CD4-positive, alpha-beta T cell treated with Interferon gamma for 1 hour (primary cell): ENCODE measurements at places on chromosomes 6 and 20.

DNA sequence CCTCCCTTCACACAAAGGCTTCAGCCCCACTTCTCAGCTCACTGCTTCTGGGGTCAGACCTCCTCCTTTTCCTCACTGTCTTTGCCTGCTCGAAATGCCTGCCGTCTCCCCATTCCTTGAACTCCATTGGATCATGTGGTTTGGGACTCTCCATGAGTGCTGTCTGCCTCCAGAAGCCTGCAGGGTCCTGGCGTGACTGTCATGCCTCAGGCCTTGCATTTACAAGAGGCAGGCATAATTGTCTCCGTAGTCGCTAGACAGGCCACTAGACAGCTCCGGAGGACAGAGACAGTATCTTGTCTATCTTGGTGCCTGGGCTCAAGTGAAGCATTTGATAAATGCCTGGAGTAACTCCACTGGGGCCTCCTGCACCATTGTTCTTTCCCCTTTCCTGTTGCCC, 15.3 kb downstream of the PNLDC1 start:
- DNase-seq = no peak

- DNase-seq = no peak
Measured at GRCh38 chr6:110352563-110353262, 5.4 kb downstream of the METTL24 start.

- no peak for DNase-seq
Measured at GRCh38 chr20:48205786-48206185, 420.5 kb upstream of the SULF2 start.

DNA sequence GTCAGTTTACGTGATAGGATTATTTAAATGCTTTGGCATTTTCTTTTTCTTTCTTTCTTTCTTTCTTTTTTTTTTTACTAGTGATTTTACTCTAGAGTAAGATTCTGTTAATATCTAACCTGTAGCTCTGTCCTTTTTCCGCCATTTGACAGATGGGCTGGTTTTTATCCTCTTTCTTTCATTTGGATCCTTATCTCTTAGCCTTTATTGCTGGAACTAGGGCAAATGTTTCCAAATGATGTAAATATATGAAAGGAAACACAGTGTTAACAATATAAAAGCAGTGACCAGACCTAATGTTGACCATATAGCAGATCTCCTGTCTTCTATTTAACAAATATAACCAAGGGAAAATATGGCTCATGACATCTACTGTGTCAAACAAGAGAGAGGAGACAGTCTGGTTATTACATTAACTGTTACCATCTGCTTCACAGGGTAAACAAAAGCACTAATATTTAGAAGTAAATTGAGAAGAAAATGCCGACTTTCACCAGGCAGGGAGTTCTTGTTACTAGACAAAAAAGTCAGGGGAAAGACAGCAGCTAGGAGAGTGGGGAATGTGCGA, 59.8 kb upstream of the GCLC start:
- no peak for DNase-seq

GRCh38 chr6:156695742-156696141, 81.4 kb upstream of the ARID1B start:
- DNase-seq = no peak

DNA sequence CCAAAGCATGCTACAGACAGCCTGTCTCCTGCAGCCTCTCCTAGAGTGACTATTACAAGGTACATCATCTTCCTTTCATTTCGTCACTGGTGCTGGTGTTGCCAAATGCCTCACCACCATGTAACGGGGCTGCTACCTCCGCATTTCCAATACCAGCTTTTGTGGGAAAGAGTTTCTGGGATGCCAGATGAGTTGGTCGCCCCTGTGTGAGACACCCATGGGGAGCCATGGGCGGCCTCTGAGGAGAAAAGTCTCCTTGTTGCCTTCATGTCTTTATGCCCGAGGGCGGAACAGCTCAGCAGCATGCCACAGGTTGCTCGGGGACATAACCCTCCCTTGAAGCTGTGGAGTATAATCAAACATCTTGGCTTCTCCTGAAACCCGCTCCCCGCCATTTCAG, 169.6 kb downstream of the THBS2 start:
- DNase-seq = no peak

DNA sequence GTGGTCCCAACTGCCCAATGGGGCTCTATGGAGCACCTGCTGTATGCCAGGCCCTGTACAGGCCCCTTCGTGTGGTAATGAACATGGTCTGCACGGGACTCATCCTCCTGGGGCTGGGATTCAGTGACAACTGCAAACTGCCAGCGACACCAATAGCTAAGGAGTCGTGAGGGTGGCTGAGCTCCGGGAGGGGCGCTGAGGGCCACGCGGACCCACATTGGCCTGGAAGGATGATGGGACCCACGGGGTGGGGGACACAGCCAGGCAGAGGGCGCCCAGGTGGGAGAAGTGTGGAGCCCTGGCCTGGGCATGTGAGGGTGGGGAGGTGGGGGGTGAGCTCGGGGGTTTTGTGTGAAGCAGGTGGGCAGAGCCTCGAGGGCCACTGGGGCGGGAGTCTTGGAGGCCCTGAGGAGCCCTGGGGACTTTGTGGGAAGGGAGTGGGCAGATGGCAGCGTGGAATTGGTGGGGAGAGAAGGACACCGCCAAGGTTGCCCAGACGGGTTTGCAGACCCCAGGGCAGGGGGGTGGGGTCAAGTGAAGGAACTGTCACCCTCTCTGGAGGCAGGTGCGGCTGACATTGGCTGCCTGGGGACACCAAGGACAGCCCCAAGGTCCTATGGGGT, 22.5 kb downstream of the GATA5 start:
- no peak for DNase-seq

- DNase-seq = no peak
Measured at GRCh38 chr6:82617648-82618047, 254.0 kb downstream of the TPBG start.

DNA sequence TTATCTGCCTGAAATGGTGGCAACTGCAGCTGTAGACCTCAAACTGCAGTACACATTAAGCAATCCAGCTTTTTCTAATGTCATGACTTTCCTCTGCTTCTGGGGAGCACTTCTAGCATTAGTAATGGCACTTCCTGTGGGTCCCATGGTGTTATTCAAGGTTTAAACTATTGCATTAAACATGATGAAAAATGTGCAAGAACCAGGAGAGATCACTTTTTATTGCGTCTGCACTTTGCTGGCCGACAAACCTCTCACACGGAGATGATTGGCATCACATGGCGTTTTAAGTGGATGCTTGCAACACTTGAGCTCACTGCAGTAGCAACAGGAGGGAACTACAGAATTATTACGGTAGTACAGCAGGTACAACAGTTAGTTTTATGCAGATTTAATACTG, 148.4 kb downstream of the HIVEP2 start:
- no peak for DNase-seq

DNA sequence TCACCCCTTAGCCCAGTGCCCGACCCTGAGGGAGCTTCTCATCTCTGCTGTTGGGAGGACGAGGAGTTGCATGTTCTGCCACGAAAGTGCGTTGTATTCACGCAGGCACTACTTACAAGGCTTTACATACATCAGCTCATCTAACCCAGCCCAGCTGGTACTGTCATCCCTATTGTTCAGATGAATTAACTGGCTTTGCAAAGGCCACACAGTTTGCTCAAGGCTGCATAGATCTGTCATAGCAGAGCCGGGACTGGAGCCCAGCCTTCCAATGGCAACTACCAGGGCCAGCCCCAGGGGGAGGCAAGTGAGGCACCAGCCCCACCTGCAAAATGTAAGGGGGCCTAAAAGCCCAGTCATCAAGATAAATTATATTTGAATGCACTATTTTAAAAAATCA, 257.6 kb downstream of the NFATC2 start:
- DNase-seq = no peak

- no peak for DNase-seq
Measured at GRCh38 chr20:21944227-21944626, 238.8 kb downstream of the PAX1 start.

DNA sequence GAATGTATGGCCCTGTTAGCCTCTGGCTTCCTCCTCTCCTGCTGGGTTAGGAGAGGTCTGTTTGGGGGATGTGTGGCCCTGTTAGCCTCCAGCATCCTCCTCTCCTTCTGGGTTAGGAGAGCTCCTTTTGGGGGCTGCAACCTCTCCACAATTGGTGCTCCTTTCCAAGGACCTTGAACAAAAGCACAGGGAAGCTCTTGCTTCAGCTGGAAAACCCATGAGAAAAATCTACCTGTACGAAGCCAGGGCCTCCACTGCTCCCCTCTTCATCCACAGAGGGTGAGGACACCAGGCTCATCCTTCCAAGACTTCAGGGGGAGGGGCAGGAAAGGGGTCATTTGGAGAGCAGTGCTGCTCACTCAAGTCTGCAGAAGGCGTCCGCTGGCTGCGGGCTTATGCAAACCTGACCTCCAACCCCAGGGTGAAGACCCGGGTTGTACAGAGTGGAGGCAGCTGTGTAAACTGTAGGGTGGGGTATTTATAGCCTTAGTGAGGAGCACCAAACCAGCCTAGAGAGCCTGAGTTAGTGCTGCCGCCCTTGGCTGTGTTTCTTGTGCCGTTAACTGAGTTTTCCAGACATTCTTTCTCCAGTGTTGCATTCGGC, 62.1 kb downstream of the SLC24A3 start:
- no peak for DNase-seq

DNA sequence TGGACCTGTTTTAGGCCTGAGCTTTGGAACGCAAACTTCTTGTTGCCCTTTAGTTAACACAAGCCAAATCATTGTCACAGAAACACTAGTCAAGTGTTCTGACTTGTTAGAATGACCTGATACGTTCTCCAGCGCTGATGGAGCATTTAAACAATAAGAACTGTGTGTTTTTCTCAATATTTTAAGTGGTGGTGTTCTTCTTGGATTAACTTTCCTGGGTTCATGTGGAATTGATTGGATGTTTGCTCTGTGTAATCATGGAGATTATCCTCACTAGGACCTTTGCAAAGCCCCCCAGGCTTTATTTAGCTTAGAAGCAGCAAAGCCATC, 1.6 kb downstream of the LRRC1 start:
- DNase-seq = no peak

DNA sequence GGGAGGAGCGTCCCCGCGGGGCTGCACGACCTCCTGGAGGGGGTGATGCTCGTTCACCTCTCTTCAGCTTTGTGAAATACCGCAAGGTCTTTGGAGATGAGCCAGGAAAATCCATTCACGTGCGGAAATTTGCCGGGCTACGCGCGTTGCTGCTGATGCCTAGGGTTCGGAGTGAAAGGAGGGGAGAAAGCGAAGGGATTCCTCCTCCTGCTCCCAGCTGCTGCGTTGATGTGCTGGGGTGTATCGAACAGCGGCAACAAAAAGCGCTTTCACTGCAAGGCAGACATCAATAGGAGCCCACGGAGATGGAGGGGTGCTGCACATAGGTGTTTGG, 391 bp upstream of the B3GAT2 start:
- DNase-seq = no peak

GRCh38 chr20:39356908-39357307, 394.8 kb downstream of the DHX35 start:
- DNase-seq = no peak

DNA sequence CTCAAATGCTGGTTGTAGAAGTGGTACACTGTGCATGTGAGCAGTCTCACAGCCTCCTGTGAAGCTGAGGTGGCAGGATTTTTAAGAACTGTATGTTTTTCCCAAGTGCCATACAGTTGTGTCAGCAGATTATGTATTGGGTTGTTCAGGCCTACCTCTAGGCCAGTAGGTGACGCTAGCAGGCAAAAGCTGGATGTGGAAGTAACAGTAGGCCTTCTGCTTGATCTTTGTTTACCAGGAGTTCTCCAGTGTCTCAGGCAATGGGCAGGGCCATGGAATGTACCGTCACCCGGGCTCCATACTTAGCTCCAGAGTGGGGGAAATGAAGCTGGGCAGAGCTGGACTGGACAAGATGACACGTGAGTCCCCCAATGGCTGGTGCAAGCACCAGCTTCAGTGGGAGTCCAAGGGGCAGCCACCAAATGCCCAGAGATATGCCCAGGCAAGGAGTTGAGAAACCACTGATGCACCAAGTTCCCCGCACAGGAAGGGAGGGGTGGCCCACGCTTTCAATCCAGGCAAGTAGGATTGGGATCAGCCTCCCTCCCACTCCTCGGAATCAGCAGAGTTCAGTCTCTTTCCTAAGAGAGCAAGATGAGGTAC, 289.7 kb downstream of the HTR1B start:
- no peak for DNase-seq

DNA sequence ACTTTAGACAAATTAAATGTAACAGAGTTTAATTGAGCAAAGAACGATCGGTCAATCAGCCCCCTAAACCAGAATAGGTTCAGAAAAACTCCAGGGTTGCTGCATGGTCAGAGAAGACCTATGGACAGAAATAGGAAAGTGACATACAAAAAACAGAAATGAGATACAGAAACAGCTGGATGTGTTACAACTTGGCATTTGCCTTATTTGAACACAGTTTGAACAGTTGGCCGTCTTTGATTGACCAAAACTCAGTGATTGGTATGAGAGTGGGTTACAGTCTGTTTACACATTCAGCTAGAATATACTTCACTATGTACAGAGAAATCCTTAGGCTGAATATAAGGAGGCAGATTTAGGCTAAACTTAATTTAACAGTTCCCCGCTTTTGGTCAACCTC, 19.9 kb downstream of the SRSF6 start:
- no peak for DNase-seq

DNA sequence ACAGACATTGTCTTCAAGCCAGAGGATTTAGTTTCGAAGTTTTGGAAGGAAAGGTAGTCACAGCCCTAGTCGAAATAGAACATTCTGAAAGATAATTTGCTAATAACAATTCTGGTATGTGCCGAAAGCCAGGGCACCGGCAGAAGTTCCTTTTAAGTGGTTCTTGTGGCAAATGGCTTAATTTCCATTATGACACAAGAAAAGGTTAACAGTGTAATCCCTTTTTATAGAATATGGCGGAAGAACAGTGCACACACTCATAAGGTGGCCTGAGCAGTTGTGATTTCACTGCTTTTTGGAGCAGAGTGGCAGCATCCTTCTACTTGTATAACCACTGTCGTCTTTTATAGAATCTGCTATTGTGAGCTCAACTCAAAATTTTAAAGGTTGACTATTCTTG, 152.4 kb downstream of the SASH1 start:
- DNase-seq = no peak

- DNase-seq = peak; percentile 17
Measured at GRCh38 chr6:27592481-27593199, 119.7 kb upstream of the ZNF184 start.

- DNase-seq = no peak
Measured at GRCh38 chr20:46951840-46952497, 57.3 kb downstream of the EYA2 start.

GRCh38 chr6:108002365-108003221, 44.6 kb upstream of the SEC63 start:
- no peak for DNase-seq

DNA sequence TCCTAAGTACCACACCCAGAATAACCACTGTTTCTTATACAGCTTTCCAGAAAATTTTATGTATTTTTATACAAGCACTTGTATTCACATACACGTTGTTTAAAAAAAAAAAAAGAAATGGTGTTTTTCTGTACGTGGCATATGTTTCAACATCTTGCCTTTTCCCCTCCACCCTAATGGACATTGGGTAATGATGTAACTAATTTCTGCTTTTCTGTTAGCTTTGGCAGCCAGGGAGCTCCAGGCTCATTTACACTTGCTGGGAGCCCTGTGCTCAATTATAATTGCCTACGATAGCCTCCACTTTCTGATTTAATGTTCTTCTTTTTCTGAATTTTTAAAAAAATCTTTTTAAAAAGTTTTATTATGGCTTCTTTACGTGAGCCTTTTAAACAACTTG, 352.4 kb downstream of the UTRN start:
- DNase-seq = no peak

GRCh38 chr6:71414486-71414885, 125.9 kb downstream of the OGFRL1 start:
- no peak for DNase-seq
